Posterior cingulate gyrus (tissue), 11 donors: ENCODE measurements at places on chromosomes 5 and 9.

- no peak for DNase-seq
Measured at GRCh38 chr9:20087481-20087880, 298.6 kb upstream of the SLC24A2 start.

DNA sequence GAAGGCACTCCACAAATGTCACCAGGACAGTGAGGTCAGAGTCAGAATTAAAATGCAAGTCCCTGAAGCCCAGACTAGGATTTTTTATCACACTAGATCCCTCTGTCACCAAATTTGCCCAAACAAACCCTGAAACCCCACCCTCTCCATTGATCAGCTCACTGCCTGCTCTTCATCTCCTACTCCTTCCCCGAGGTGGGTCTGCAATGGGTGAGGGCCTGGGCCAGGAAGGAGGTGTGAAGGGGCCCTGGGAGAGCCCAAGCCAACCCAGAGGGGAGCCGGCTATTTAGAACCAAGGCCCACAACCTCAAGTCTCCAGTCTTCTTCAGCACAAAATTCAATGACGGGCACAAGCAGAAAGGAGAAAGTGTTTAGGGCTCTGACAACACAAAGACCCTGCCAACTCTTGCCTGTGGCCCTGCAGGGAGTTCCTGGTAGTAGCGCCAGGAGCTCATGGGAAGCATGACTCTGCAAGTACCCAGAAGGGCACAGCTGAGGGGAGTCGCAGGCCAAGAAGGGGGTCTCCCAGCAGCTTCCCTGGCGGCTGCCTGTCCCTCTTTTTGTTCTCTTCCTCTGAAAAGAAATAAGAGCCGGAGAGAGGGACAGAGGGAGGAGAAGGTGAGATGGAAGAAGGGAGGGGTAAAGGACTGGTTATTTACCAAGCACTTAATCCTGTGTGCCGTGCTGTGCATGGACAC lies 5.5 kb downstream of the FOXI1 start:
- DNase-seq = no peak

DNA sequence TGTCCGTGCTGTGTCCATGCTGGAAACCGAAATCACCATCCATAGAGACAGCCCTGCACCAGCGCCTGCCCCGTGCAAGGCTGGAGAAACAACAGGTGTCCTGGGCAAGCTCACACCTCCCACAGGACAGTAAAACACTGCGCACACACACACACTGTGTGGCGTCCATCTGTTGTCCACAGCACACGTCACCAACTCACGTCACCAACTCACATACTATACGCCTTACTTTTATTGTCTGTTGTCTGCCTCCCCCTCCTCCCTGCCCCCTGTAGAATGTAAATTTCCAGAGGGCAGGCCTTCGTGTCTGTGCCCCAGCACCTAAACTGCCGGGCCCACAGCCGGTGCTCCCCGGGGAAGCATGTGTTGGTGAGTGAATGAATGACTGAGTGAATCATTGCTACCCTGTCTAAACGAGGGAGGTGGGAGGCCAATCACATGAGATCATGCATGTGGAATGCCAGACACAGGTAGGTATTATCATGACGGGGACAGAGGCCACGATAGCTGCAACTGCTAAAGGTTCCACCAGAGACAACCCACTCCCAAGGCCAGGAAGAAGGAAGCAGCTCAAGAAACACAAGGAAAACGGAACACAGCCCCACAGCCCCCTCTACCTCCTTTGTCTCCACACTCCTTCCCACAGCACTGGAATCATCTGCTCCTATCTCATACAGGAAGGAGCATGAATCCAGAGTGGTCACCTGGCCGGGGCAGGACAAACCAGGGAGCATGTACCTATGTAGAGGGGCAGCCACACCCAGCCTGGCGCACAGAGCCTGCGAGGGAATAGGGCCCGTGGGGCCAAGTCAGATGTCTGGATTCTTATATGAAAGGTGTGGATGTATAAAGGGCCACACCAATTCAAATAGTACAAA lies 41.9 kb downstream of the STK10 start:
- no peak for DNase-seq

- no peak for DNase-seq
Measured at GRCh38 chr9:109805050-109805449, 25.1 kb downstream of the PALM2AKAP2 start.

DNA sequence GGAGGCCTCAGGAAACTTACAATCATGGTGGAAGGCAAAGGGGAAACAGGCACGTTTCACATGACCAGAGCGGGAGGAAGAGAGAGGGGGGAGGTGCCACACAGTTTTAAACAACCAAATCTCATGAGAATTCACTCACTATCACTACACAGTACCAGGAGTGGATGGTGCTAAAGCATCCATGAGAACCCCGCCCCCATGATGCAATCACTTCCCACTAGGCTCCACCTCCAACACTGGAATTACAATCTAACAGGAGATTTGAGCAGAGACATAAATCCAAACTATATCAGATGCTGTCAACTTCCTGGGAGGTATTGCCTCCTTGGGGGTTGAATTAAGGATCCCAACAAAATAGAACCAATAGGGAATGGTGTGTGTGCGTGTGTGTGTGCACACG lies 407.1 kb downstream of the MED10 start:
- DNase-seq = no peak

DNA sequence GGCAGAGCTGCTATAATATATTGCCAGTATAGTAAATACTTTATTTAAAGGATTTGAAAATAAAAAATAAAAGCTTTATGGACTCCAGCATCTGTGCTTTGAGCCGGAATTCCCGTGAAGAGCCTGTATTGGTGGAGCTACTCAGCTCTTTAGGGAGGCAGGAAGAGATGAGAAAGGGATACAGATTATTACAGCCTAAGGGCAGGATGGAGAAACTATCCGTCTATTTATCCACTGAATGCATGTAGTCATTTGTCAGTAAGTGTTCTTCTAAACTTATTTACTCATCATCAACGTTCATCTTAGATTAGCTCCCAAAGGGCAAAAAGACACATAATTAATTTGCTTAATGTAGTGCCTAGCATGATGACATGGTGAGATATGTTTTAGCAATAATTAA lies 48.4 kb downstream of the SLC1A1 start:
- no peak for DNase-seq

GRCh38 chr5:102388235-102388634 lies 92.2 kb upstream of the SLCO4C1 start:
- no peak for DNase-seq

DNA sequence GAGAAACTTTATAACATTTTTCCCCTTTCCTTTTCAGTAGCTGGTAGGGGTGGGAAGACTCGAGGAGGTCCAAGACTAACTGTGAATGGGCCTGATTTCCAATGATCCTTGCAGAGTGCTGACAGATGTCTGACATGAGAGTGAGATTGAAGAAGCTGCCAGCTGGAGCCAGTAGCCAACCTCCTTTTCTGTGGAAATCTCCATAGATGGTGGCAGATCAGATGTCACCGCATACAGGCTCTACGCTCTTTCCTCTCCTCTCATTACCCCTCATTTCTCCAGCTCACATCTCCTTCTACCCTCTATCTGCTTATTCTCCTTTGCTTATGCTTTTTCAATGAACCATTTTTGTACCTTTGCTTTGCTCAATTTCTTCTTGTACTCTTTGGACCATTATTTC lies 395.2 kb upstream of the TNC start:
- no peak for DNase-seq

DNA sequence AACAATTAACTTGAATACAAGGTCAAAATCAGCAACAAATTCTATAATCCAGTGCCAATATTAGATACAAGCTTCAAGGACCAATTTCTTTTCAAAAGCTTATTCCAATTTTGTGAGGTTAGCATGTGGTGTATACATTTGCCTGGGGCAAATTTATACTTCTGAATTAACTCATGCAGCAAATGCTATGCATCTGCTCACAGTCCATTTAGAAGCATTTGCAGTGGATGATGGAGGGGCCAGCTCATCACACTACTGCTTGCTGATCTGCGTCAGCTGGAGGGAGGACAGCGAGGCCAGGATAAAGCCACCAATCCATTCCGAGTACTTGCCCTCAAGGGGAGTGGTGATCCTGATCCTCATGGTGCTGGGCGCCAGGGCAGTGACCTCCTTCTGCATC lies 474.3 kb upstream of the KIF2A start:
- DNase-seq = no peak

DNA sequence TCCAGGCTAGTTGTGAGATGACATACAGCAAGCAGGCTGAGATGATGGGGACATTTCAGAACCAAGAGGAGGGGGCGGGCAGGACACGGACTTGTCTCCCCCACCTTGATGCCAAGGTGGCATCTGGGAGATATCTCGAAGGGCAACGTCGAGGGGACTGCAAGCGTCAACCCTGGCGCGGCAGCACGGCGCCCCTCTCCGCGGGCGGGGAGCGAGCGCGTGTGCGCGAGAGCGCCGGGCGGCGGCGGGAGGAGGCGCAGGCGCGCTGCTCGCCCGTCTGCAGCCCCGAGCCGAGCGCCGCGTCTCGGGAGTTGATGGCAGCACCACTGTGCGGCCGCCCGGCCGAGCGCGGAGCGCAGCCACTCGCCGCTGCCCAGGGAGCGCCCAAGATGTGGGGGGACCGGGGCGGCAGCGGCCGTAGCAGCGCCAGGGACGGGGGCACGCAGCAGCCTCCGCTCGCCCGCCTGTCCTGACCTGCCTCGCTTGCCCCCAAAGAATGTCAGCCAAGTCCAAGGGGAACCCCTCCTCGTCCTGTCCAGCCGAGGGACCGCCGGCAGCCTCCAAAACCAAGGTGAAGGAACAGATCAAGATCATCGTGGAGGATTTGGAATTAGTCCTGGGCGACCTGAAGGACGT lies at the start of gene PRR16:
Gene PRR16, plus strand, starts transcription at position 310 of the 636 bp plus-strand sequence.
- DNase-seq = peak; percentile 94

GRCh38 chr5:116629168-116629567 lies 54.5 kb upstream of the SEMA6A start:
- DNase-seq = no peak

DNA sequence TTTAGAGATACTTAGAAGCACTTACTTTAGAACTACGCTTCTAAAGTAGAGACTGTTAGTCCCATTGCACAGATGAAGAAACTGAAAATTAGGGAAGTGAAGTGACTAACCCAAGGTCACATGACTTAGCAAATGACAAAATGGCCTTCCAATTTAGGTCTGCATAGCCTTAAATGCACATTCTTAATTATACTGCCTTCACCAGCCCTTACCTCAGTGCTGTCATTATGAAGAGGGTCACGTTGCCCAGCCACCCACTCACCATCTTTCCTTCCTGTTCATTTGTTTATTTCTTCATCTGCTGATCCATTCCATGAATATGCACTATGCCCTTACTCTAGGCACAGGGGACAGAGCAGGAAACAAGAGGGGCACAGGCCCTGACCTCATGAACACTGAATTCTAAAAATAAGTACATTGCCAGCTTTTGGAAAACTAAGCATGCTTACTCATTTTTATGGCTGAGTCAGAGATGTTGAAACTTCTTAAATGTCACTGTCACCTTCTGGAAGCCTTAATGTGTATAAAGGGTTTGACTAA lies 8.6 kb downstream of the HAVCR2 start:
- DNase-seq = no peak

- no peak for DNase-seq
Measured at GRCh38 chr9:126347093-126347492, 20.5 kb downstream of the MVB12B start.

DNA sequence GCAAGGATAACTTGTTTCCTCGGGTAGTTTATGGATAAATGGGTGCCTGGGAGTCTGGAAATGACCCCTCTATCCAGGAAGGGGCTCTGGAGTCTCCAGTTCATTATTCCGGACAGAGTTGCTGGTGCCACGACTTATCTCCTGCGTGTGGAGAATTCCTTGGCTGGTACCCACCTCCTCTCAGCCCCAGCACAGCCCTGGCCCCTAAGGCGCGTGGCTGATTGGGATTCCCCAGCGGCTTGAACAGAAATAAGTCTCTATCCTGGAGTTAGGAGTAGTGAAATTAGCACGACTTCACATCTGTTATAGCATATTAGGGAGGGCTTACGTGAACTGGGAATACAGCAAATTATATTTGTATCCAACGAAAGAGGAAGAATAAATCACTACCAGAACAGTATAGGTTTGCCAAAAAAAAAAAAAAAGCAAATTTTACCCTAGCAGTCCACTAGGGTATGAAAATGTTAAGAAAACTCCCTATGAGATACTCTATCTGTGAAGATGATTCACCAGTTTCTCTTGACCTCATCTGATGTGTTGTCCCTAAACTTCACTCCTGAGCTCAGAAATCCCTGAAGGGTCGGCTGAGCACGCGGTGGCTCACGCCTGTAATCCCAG lies 172.5 kb upstream of the OTULINL start:
- no peak for DNase-seq

DNA sequence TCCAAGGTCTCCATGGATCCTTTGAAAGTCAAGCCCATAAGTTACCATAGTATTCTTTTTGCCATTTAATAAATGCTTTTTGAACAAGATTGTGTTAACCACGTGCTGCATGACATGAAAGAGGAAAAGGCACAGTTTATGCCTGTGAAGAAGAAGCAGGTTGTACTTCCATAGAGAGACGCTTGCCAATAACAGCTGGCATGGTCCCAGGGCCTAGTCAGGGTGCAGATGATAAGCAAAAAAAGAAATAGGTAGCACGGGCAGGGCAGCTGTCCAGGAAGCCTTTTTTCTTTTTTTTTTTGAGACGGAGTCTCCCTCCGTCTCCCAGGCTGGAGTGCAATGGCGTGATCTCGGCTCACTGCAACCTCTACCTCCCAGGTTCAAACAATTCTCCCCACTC lies 71.8 kb upstream of the CLINT1 start:
- DNase-seq = no peak

- peak; percentile 34 for DNase-seq
Measured at GRCh38 chr5:50667023-50667652, 701 bp downstream of the PARP8 start.

DNA sequence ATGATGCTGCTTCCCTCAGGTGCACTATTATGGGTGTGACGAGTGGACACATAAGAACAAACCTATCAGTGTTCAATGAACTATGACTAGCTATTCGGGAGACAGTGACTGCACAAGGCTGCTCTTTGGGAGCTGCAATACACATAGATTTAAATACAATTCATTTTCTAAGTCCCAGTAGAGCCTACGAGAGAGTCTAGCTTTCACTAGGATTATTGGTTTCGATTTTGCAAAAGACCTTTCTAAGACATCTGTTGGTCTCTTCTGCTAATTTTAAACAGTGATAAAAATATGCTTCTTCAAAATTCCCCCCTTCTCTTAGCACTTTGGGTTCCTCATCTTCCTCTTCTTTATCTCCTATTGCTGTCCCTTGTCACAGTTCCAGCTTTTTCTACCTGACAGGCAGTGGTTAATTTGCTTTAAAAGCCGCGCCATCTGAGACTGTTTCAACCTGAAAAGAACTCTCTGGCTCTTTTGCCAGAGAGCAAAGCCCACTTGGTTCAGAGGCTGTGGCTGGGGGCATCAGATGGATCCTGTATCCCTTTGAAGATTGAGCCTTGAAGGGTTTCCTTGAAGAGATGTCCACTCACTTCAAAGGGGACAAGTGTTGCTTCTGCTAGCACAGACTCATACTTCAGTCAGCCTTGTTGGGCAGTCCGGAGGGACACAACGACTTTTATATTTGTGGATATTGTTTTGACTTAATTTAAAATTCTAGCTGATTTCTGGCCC lies 241.5 kb downstream of the MAN2A1 start:
- no peak for DNase-seq

- no peak for DNase-seq
Measured at GRCh38 chr9:135757356-135757755, 55.4 kb downstream of the KCNT1 start.

GRCh38 chr5:106423109-106423897 lies 1247.4 kb downstream of the EFNA5 start:
- no peak for DNase-seq
